Cardiac muscle cell (in vitro differentiated cells and primary cell): ENCODE measurements at places on chromosomes 1 and 21. TPM values are rescaled to one million over a fixed set of nuclear protein-coding genes. Genes with fewer than 3 reads are reported as not detected.

DNA sequence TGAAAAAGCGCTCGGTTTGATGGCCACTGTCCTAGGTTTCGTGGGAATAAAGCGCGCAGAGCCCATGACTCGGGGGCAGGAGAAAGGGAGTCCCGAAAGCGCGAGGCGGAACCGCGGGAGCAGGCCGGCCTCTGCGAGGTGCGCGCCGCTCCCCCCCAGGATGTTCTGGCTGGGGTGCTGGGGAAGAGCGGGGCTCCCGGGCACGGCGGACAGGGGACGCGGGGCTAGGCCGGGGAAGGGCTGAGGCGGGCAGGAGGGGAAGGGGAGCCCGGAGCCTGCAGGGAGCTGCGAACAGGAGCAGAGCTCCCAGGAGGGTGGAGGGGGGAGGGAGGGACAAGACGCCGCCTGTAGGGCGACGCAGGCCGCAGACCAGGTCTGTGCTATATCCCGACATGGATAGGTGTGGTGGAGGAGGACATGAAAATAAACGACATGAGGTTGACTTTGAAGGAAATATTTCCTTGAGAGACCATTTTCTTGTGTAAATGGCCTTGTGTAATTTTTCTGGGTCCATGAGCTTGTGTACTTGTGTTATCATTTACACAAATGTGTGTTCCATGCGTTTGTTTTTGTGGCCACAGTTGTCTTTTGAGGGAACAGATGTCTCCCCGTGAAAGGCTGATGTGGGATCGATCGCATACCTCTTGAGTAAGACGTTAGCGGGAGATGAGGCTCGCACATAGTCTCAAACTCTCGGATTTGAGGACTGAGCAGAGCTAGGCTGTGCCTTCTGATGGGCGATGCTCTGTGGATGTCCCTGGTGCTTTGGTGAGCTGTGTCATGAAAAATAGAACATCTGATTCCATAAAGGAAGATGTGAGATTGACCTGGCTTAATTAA lies 1.3 kb downstream of the PCNT start:
- H3K4me3 ChIP-seq: peak overlapping the region; percentile 86
- peak overlapping the region; percentile 88 for H3K27ac ChIP-seq
- H3K36me3 ChIP-seq: peaks cover 8% of the 10 kb centered on the region
- H3K27me3 ChIP-seq: no peaks in the 10 kb centered on the region

- peak; percentile 33 for DNase-seq
- H3K4me3 ChIP-seq: no peak overlapping the region
- H3K27ac ChIP-seq: no peak overlapping the region
- H3K36me3 ChIP-seq: peaks cover 8% of the 10 kb centered on the region
- no peaks in the 10 kb centered on the region for H3K27me3 ChIP-seq
- H3K4me1 ChIP-seq: no peaks in the 10 kb centered on the region
These were observed 2.2 kb downstream of the PAQR6 start for GRCh38 chr1:156245451-156246232.

KRTAP13-2 gene
- total RNA-seq: not detected in 2 replicates

NPL gene
- 0.66 and 1.5 TPM in 2 replicates for total RNA-seq

LRRC53 gene
- 0.09 and 0.14 TPM in 2 replicates for total RNA-seq

DNA sequence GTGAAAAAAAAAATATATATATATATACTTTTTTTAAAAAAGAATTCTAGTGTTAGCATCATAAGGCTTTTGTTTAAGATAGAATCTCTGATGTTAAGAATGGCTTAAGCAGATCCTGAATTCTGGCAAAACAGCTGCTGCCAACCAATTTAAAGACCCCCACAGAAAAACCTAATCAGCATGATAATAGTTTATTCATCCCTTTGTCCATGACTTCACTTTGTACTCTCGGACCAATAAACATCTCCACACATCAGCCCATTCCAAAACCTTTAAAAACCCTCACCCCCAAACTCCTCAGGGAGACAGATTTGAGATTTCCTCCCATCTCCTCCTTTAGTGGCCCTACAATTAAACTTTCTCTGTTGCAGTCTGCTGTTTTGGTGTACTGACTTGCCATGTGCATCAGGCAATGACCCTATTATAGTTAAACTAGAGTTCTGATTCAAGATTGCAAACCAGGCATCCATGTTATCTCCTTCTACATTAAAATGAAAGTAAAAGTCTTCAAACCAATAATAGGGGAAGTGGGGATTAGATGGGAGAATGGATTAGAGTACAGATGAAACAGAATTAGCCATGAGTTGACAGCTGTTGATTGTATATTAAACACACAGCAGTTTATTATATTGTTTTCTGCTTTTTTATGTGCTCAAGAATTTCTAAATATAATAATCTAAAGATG lies 9.8 kb upstream of the PHTF1 start:
- no peak overlapping the region for H3K4me3 ChIP-seq
- H3K36me3 ChIP-seq: peaks cover 43% of the 10 kb centered on the region
- no peak overlapping the region for H3K27ac ChIP-seq
- no peak for DNase-seq
- no peaks in the 10 kb centered on the region for H3K27me3 ChIP-seq
